ENCODE measurements at places on chromosomes 6 and 20.

- DNase-seq: no peak
Measured at GRCh38 chr6:146819596-146820320, 221.0 kb downstream of the ADGB start.

GRCh38 chr6:89359561-89359960 lies 7.0 kb upstream of the UBE2J1 start:
- no peak for DNase-seq

- DNase-seq: no peak
Measured at GRCh38 chr20:12040261-12040660, 122.6 kb downstream of the BTBD3 start.

DNA sequence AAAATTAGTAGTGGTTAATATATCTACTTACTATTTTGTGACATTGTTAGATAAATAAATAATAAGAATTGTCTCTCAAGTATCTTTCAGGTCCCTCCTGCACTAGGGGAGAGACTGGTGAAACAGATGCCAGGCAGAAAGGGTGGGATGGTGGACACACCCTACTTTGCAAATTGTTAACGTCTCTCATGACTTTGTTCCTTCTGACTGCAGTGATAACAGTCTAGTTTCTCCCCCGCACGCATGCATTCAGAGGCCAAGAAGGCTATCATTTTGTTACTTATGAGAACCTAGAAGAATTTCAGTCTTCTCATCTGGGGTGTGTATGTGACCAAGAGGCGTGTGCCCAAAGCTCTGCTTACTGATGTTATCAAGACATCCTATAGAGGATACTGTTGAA lies 152.3 kb downstream of the EDN1 start:
- DNase-seq: no peak

GRCh38 chr6:44268095-44268628 lies 2.1 kb upstream of the TMEM151B start:
- peak; percentile 20 for DNase-seq

DNA sequence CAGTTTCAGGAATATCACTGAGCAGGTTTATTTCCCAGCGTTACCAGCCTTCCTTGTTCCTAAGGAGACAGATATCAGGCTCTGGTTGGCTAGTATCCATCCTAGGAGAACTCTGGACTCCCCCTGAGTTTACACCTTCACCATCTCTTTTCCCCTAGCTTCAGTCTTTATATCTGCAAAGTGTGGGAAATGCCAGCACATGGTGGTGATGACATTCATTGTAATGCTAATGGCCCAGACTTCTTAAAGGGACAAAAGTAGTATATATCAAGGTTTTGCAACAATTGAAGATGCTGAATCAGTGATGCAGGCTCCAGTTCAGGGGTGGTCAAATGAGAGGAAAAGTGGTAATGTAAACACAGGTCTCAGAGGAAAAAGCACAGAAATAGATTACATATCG lies 224.3 kb upstream of the SYNDIG1 start:
- DNase-seq: no peak

- DNase-seq: no peak
Measured at GRCh38 chr6:153392156-153392555, 261.1 kb upstream of the RGS17 start.

- DNase-seq: no peak
Measured at GRCh38 chr20:21653628-21654027, 51.8 kb upstream of the PAX1 start.

DNA sequence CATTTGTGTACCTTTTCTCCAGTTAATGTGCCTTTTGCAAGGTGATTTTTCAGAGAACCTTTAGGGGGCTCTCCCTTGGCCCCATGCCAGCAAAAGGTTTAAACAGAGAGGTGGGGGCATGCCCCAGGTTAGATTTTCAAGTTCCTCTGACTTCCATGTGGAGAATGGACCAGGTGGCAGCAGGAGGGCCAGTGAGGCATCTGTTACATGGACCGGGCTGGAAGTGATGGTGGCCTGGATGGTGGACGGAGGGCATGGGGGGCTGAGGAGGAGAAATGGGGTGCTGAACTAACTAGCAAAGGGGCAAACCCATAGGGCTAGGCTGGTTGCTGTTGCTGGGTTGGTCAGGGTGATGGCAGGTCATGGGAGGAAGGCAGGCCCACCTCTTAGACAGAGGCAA lies 20.7 kb upstream of the BPI start:
- DNase-seq: no peak

DNA sequence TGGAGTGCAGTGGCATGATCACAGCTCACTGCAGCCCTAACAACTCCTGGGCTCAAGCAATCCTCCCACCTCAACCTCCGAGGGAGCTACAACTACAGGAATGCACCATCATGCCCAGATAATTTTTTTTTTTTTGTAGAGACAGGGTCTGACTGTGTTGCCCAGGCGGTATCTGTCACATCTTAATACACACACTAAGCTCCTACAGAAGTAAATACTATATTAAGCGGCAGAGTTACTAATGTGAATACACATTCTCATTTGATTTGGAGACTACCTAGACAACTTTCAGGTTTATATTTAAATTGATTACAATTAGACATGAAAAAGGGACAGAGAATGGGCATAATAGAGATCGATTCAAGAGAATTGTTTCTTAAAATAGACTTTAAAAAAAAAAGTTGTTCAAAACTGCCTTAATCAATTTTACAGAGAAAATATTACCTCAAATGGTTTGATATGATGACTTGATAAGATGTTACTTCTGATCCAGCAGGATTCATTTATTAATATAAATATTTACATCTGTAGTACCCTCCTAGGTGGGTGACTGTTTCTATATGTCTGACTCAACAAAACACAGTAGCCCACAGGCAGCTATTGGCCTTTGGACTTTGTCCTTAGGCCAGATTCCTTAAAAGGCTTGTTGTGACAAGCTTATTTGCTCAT lies 7.1 kb upstream of the LOC128125822 start:
- DNase-seq: no peak

Data from stimulated activated CD8-positive, alpha-beta memory T cell treated with anti-CD3 and anti-CD28 coated beads, Interleukin-7, amount 100 ng/mL, for 1 hour (primary cell).